ENCODE measurements at places on chromosomes 6 and 20. TPM values are rescaled to one million over a fixed set of nuclear protein-coding genes. Genes with fewer than 3 reads are reported as not detected.
A peak's percentile ranks its signal among the peaks of the same experiment; 100 is the strongest.

CYP39A1 gene
- 0.03 TPM for total RNA-seq

TMEM74B gene
- total RNA-seq = 0.29 TPM

ACAT2 gene
- total RNA-seq = 97.0 TPM

SLC17A3 gene
- not detected for total RNA-seq

FNDC1 gene
- not detected for total RNA-seq

IPCEF1 gene
- not detected for total RNA-seq

PREX1 gene
- 32.6 TPM for total RNA-seq

GRCh38 chr6:26097268-26097875 is 10.1 kb downstream of the HFE start:
- peak; percentile 56 for DNase-seq

DNA sequence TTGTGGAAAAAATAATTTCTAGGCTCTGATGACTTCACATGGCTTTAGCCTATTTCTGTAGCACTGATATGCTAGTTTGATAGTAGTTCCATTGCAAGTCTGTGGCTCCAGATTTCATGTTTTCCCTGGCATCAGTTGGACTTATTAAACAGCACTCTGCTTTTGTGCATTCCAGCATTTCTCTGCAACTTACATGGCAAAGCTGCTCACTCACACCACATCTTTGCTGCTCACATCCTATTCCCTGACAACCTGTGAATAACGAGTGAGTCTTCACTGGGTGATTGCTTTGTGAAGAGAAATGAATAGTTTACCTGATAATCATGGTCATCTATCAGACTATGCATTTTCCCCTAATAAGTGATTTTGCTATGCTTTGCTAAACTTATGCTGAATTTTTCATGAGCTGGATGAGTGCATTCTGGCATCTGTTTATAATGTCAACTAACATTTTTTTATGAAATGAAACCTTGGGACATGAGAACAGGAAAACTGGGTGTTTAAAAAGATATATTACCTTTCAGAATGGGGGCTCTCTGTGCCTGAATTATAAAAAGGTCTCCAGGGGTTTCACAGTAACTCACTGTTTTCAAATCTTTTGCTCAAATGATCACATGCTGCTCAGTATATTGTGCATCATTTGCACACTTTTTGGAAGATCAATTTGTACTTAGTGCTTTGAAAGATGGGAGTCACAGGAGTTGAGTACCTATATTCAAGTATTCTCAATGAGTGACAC is 301.8 kb downstream of the TBC1D32 start:
- no peak for DNase-seq

- DNase-seq = no peak
Measured at GRCh38 chr6:147226163-147226724, 22.0 kb downstream of the STXBP5 start.

- no peak for DNase-seq
Measured at GRCh38 chr6:3811191-3811590, 38.0 kb upstream of the FAM50B start.

GRCh38 chr6:20474874-20475542 is 59.2 kb upstream of the CDKAL1 start:
- no peak for DNase-seq

GRCh38 chr20:19589787-19590362 is 168.2 kb upstream of the RIN2 start:
- no peak for DNase-seq

- no peak for DNase-seq
Measured at GRCh38 chr20:61797971-61798411, 267.7 kb downstream of the TAF4 start.

GRCh38 chr20:57930351-57930750 is 220.5 kb upstream of the PMEPA1 start:
- no peak for DNase-seq

DNA sequence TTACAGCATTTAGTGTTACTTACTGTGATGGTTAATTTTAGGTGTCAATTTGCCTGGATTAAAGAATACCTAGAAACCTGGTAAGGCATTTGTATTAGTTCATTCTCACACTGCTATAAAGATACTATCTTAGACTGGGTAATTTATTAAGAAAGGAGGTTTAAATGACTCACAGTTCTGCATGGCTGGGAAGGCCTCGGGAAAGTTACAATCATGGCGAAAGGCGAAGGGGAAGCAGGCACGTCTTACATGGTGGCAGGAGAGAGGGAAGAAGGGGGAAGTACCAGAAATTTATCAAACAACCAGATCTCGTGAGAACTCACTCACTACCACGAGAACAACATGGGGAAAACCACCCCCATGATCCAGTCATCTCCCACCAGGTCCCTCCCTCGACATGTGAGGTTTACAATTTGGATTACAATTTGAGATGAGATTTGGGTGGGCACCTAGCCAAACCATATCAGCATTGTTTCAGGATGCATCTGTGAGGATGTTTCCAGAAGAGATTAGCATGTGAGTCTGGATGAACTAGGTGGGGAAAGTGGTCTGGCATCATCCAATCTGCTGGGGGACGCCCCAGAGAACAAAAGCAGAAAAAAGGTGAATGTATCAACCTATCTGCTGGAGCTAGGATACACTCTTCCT is 76.8 kb downstream of the MKKS start:
- DNase-seq = no peak

DNA sequence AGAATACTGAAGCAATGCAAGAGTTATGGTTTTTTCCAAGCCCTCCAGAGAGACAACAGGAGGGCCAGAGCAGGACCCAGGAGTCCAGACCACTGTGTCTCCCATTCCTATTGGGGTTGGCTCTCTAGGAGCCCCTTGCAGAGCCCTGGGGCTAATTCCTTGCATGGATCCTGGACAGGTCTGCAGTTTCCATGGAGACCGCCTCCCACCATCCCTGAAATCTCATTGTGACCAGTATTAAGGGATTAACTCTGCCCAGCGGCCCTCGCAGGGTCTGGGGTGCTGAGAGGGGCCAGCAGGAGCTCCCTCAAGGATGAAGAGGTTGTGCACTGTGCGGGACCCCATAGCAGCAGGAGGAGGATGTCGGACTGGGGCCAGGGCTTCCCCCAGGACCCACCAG is 34.8 kb downstream of the HNF4A start:
- no peak for DNase-seq

DNA sequence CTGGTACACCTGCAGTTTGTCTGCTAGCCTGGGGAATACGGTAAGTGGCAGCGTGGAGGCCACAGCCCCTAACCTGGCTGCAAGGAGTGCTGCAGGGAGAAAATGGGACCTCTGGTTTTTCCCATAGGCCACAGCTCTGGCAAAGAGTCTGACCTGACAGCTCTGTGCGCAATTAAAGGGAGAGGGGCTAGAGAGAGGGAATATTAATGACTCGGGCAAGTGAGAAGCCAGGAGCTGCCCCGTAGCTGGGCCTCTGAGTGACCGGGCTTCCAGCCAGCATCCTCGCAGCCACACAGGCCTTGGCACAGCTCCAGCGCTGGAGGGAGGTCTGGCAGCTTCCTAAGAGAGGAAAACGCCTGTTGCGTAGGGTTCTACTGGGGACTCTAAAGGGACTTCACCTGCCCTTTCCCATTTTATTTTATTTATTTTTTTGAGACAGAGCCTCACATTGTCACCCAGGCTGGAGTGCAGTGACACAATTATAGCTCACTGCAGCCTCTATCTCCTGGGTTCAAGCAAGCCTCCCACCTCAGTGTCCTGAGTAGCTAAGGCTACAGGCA is 18.2 kb upstream of the OCSTAMP start:
- DNase-seq = peak; percentile 58

DNA sequence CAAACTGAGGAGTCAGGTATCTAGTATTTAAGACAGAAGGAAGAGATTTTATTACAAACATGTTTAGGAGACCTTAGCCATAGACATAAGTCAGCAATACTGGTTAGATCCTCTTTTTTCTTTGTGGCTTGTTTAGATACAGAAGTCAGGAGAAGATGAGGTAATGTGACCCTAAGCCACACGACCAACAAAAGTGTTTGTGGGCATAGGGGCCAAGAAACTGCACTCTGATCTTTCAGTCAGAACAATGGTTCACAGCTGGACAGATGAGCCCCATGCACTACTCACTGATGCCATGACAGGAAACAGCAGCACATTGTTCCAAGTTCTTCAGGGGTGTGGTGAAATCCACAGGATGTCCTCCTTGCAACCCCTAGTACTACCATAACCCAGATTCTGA is 238.5 kb upstream of the RAB32 start:
- peak; percentile 30 for DNase-seq

- no peak for DNase-seq
Measured at GRCh38 chr6:3773678-3774298, 22.3 kb upstream of the PXDC1 start.

DNA sequence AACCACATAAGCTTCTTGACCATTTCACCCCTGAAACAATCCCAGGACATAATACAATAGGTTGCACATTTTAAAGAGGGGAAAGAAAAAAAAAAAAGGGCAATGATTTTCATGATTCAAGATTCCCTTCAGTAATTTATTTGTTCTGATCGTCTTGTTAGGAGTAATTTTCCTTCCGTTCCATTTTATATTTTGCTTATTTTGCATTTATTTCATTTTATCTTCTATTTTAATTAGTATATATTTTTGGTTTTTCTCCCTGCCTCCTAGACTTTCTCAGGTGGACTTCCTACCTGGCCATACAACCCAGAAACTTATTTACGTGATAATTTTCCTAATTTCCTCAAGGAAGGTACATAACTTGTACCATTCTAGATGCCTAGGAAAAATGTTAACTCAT is 32.6 kb downstream of the FBXO5 start:
- DNase-seq = no peak

GRCh38 chr20:48502758-48503157 is 325.0 kb downstream of the PREX1 start:
- DNase-seq = no peak

DNA sequence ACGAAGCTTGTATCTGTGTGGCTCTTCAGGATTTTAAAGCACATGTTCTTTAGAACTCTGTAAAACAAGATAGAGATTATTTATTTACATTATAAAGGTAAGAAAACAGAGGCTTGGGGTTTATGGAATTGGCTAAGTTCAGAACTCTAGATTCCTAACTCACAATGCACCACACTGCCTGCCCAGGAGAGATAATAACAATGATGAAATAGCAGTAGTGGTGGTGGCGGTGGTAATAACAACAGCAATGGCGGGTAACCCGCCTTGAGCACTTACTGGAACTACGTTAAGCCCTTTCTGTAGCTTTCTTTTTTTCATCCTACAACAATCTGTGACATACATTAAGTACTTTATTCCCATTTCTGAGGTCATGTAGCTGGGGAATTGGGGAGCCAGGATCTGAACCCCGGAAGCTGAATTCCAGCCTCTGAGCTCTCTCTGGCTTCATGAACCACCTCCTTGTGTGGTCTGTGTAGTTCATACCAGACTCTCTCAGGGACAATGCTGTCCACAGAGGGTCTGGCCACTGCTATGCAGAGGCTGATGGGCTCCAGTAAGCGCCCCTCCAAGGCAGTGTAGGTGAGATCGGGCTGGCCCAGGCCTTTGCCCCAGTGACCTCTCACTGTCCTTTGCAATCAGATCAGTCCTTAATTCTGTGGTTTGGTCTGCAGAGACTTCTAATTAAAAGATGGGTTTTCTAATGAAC is 260.9 kb downstream of the SLC24A3 start:
- DNase-seq = no peak

DNA sequence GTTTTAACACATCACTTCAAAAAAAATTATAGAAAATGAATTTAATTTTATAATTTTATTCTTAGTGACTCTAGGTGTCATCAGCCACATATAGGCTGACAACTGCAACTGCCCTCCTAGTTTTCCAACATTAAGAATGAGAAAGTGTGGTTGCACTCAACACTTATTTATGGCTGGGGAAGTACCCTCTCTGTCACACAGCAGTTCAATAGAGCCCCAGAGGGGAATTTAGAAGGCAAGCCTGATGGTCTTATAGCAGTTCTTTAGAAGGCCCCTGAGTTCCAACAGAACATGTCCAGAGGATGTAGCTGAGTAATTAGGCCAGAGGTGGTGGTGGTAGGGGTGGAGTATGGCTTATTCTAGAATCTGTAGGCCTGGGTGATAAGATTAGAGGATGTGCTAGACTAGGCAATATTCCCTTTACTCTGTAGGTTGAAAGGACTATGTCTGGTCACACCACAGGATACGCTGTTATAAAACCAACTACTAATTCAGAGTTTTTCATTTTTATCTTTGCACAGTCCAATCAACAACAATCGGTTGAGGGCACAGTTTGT is 226.5 kb upstream of the CITED2 start:
- DNase-seq = no peak

- DNase-seq = no peak
Measured at GRCh38 chr6:43575105-43575771, 600 bp downstream of the XPO5 start.

GRCh38 chr6:33151050-33151449 is 41.2 kb downstream of the COL11A2 start:
- no peak for DNase-seq

DNA sequence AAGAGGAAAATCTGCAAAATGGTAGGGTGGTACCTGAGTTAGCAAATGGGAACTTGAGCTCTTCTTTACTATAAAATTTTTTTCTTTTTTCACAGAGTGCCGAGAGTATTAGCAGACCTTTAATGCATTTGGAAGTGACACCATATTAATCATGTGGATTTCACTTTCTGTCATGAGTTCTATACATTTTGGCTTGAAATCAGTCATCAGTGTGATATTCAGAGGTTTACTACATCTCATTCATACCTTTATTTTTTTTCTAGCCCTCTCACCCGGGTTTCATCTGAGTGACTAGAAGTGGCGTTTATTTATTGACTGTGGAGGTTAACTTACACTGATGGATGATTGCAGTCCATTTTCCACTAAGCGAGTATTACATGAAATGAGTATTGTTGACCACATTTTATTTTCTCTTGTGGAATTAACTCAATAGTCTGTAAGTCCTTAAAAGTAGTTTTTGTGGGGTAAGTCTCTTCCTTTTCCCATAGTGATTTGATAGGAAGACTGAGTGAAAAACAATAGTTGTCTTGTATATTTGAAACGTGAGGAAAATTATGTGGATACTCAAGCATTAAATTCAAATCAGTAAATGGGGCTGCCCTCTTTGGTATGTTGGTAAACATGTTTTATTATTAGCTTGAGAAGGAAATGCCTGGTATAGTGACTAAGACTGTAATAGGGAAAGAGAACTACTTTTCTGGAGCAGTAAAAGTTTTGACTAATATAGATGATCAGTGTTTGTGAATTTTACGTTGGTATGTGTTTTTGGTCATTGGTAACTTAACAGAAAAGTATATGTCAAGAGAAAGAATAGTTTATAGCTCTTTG is 55.5 kb downstream of the JARID2 start:
- no peak for DNase-seq
